ENCODE measurements at places on chromosomes 16 and 17.

DNA sequence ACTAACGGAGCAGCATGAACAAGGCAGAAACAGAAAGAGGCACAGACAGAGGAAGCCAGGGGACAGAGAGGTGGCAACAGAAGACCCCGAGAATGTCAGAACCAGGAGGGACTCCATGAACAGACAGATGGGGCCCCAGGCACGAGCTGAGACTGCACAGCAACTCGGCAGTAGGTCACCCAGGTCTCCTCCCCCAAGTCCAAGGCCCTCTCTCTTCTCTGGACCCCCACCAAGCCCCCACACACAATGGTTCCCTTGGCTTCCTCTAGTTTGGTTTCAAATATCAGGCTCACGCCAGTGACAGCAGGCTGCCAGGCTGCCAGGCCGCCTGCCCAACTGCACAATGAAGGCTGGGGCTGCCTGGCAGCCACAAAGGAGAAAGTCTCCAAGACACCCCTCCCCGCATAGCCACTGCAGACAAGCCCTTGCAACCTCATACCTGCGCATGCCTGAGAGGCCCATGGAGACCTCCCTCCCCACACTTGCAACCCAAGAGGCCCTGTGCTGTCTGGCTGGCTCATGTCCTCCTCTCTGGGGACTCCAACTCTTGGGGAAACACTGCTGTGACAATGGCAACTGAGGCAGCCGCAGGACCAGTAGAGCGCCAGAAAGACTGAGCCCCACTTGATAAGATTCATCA is 54.8 kb downstream of the PIMREG start:
- DNase-seq: no peak

DNA sequence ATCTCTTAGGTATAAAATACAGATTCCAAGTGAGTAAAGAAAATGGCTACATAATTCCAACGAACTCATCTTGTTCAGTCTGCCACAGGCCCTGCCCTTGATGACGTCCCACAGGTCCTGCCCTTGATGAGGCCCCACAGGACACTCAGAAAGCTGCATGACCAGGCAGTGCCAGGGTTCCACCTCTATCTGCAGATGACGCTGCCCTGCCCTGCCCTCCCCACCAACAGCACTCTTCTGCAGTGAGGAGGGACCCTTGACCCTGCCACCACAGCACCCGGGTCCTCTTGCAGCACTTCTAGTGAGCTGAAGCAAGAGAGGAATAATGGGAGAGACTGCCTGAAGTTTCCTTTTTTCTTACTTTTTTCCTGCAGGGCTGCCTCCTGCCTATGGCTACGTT is 118.4 kb downstream of the VPS53 start:
- peak; percentile 67 for DNase-seq

GRCh38 chr17:31596382-31597323 is 205.2 kb downstream of the RAB11FIP4 start:
- peak; percentile 99 for DNase-seq

DNA sequence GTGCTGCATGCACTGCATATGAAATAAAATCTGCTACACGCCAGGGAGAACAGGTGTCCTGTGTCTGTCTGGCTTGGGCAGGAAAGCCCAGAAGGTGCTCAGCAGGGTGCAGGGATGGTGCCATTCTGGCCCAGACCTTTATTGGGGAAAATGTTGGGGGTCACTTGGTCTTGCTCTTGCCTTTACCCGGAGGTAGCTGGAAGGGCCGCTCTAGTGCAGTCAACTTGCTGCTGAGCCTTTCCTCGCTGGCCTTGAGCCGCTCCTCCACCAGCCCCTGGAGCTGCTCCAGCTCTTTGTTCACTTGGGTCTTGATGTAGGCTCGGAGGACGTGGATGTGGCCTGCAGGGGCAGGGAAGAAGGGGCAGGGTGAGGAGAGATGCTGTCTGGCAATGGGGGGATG is 4.5 kb downstream of the CFAP119 start:
- DNase-seq: no peak

- DNase-seq: no peak
Observed at GRCh38 chr17:82698974-82699442, 510 bp upstream of the RAB40B start.

DNA sequence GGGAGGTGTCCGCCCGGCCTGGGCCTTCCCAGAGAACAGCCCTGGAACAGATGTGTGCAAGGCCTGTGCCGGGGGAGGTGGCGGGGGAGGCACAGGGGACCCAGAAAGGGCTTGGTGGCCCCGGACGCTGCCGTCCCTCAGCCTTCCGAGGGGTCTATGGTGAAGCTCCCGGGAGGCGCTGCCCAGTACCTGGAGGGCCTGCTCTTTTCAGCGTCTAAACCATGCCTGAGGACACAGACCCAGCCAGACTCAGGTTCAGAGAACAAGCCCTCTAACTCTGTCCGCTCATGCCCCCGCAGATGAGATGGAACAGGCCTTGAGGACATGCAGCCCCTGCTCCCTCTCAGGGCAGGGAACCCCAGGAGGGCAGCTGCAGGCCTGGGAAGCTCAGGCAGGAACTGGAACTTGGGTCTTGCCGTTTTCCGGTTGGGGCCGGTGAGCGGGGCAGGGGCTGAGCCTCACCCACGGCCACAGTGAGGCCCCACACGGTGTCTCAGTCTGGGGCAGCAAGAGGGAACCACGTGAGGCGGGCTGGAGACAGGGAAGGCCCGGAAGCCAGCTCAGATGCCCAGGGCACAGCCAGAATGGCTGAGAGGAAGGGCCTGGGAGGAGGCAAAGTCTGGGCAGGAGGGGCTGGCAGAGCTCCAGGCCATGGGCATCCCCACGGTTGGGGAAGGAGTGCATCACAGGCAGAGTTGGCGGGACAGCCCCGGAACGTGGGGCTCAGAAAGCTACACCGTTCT is 12.5 kb downstream of the SLC16A3 start:
- DNase-seq: peak; percentile 87

GRCh38 chr16:63488955-63489354 is 1452.7 kb upstream of the CDH8 start:
- DNase-seq: no peak

- DNase-seq: peak; percentile 90
Observed at GRCh38 chr17:38702166-38702915, 2.7 kb upstream of the MLLT6 start.

DNA sequence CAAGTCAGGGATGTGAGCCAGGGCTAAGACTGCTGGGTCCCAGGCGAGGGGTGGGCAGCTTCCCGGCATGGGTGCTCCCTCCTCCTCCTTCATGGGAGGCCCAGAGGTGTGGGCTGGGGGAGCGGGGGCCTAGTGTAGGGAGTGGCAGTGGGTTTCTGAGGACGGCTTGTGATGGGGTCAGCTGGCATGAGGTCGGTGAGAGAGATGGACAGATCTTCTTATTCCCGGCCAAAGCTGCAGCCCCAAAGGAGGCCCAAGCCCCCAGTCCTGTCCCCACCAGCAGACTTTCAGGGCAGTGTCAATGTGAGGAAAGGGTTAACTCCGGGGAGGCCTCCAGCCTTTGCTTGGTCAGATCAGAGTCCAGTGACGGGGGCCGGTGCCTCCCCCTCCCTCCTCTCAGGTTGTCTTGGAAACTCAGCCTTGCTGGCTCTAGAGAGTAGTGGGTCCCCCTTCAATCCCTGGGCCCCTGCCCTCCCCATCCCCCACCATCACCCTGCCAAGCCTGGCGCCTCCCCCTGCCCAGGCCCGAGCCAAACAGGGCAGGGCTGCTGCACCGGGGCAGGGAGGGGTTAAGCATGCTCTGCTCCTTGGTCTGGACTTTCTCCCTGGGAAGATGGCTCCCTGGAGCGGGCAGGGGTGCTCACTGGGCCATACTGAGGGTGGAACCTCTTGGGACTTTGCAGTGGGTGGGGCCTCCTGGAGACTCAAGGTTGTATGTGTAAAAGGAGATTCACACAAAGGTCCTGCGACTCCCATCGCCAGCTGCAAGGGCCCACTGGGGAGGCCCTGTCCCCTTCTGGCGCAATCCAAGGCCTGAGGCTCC is 12.4 kb downstream of the NAT9 start:
- DNase-seq: no peak

GRCh38 chr17:29820425-29820824 is 109.6 kb downstream of the SSH2 start:
- DNase-seq: no peak

DNA sequence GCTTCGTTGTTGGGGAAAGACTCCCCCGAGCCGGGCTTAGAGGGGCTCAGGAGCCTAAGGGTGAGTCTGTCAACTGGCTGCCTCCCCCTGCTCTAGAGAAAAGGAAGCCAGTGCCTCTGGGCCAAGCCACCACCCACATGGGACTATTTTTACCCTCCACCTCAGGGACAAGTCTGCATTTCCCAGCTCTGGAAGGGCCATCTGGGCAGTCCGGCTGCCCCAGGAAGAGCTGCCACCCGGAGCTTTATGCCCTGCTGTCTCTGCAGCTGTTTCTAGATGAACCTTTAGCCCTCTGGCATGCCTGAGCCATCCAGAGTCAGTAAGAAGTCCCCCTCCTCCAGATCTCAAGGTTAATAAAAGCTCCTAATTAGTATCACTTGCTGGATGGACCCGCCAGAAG is 5.3 kb upstream of the RPRML start:
- DNase-seq: no peak

DNA sequence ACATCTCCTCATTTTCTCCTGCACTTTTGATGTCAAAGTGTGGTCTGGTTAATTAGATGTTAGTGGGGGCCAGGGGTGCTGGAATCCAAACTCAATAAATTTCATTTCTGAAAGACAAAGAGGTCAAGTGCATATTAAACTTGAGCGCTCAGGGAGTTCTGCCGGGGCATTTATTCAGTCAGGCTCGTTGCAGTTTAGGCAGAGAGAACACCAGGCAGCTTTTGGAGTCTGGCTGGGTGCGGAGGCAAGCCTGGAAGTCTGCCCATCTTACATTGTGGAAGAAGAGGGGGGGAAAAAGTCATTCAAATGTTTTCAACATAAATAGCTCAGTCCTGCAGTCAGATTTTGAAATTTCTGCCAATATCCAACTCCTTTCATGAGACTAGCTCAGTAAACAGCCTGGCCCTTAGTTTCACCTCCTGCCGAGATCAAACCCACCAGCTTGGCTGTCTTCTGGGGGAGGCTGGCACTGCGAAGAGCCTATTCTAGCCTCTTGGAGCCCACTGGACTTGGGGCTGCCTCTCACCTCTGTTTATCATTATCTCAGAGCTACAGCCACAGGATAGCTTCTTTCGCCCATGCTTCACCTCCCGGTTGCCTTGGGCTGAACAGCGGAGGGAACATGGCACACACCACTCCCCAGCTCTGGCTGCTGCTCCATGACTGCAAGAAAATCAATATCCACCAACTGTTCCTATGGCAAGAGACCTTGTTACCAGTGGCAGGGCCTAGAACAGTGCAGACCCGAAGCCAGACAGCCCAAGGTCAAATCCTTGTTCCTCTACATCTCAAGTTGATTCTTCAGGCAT is 177.4 kb upstream of the CDH5 start:
- peak; percentile 17 for DNase-seq

DNA sequence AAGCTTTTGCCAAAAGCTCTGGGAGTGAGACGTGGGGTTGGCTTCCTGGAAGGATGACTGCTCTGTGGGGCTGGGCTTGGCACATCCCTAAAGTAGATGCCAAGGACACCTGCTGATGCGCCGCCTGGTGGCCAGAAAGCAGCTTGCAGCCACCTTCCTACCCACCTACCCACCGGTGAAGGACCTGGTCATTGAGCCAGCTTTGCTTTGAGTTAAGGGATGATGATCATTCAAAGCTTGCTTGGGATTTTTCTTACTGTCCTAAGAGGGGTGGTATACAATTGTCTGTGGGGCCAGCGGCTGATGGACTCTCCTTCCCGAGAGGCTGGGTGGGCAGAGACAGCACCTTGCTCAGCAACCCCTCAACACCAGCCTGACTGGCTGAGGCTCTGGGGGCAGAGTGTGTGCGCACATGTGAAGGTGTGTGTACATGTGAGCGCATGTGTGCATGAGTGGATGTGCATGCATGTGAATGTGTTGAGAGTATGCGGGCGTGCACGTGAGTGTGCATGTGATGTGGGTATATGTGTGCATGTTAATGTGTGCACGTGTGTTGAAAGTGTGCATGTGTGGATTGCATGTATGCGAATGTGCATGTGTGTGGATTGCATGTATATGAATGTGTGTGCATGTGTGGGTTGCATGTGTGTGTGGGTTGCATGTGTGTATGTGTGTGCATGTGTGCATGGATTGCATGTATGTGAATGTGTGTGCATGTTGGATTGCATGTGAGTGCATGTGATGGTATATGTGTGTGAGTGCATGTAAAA is 18.6 kb downstream of the C1QTNF1 start:
- DNase-seq: peak; percentile 86

GRCh38 chr16:88480829-88481228 is 27.7 kb downstream of the ZFPM1 start:
- no peak for DNase-seq

DNA sequence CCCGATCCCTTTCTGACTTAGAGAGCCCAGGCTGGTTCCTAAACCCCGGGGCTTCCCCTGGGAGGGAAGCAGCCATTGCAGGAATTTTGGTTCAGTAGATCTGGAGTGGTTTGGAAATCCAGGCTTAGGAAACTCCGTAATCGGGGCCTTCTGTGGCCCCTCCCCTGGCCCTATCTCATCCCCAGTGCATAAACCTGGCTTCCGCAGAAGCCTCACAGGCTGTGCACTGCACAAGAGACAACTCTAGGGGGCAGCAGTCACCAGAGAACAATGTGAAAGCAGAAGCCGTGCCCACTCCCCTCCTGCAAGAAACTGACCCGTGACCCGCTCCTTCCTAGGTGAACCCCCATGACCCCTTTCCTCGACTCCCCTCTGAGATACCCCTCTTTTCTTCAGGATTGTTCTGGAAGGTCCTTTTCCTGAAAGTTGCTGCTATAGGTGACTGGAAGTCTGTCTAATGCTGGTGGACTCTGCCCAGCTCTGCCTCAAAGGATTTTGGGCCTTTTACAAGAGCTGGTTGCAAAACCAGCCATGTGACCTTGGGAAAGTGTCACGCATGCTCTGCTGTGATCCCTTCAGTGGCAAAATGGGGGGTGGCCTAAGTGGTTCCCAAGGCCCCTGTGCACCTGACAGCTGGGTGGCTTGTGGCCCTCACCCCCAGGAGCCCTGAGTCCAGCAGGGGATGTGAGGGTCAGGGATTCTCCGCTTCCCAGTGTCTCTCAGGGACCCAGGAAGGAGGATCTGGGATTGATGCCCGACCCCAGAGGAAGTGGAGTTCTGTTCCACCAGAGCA is 14.4 kb downstream of the GUCY2D start:
- peak; percentile 44 for DNase-seq

- no peak for DNase-seq
Observed at GRCh38 chr17:38456031-38456815, 28.0 kb downstream of the ARHGAP23 start.

- DNase-seq: peak; percentile 94
Observed at GRCh38 chr17:16419074-16419928, 3.9 kb downstream of the TRPV2 start.

DNA sequence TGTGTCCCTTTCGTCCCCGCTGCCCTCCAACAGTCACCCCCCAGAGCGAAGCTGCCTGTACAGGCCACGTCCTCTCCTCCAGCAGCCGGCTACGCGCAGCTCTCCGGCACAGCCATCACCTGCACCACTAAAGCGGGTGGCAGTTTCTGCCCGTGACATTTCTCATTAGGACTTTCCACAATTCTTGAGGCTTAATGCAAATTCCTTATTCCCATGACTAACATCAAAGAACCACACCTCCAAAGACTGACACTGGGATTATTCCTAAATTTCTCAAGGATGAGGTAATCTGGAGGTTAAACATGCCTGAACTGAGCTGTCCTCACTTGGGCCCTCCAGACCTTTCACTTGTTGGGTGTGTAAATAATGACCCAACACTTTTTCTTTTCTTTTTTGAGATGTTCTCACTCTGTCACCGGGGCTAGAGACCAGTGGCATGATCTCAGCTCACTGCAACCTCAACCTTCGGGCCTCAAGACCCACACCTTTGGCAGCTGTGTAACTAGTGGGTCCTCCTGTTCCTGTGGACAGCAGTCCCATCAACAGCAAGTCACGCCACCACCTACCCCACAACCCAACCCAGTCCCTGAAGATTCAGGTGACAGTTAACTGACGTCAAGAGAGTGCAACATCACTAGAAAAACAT is 11.7 kb downstream of the ANKRD11 start:
- DNase-seq: peak; percentile 40

GRCh38 chr17:73588301-73588846 is 55.9 kb downstream of the SDK2 start:
- no peak for DNase-seq

All from Daoy (cell line).